ENCODE measurements at places on chromosomes 2 and 18.

GRCh38 chr18:44935455-44935854 lies 254.8 kb downstream of the SETBP1 start:
- no peak for DNase-seq

DNA sequence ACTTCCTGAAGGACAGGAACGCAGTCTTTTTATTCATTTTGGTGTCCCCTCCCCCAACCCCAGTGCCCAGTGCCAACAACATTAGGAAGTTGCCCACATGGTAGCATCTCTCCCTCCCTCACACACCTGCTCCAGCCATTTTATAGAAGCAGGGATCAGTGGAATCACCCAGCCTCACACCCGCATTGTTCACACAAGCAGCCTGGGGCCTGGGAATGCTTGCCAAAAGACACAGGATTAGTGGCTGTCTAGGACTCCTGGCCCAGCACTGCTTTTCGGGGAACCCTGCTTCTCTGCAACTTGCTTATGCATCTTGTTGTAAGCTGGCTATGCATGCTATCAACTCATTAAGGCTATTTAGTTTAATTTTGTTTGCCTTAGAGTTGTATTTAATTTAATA lies 17.9 kb downstream of the TMEM37 start:
- no peak for DNase-seq

- no peak for DNase-seq
Measured at GRCh38 chr2:201344663-201345366, 12.3 kb downstream of the FLACC1 start.

DNA sequence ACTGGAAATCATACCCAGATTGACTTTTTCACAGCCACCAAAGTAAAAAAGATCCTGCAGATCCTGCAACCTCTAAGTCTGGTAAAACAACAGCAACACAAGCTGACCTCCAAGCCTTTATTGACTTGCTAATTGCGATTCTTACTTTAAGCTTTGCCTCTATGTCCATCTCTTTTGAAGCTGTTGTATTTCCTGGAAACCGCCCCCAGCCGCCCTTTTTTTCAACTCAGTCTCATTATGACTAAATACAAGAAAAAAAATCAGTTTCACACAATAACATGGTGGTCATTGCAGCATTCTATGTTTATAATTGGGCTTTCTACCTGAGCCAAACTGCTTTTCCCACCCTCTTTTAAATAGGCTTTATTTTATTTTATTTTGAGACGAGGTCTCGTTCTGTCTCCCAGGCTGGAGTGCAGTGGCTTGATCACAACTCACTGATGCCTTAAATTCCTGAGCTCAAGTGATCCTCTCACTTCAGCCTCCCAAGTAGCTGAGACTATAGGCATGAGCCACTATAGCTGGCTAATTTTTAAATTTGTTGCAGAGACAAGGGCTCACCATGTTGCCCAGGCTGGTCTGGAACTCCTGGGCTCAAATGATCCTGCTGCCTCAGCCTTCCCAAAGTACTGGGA lies 76.2 kb downstream of the MOGAT1 start:
- no peak for DNase-seq

Measured in bone marrow (tissue), 2 donors.